ENCODE measurements at places on chromosomes 11 and 22. TPM values are rescaled to one million over a fixed set of nuclear protein-coding genes. Genes with fewer than 3 reads are reported as not detected.

Gene SYT7
- polyA plus RNA-seq = 6.7 TPM

Gene OR5M3
- polyA plus RNA-seq = not detected

Gene MS4A12
- not detected for polyA plus RNA-seq

Gene MS4A2
- not detected for polyA plus RNA-seq

Gene CNGA4
- not detected for polyA plus RNA-seq

Gene PRODH
- 8.2 TPM for polyA plus RNA-seq

Gene BCO2
- polyA plus RNA-seq = 6.9 TPM

Gene ABCC8
- polyA plus RNA-seq = 3.2 TPM

Gene DAGLA
- 1.4 TPM for polyA plus RNA-seq

Gene IL10RA
- polyA plus RNA-seq = 1.8 TPM

Data from kidney (tissue), 22 donors.